ACHN (cell line): ENCODE measurements at places on chromosomes 3 and 15.
A peak's percentile ranks its signal among the peaks of the same experiment; 100 is the strongest.

DNA sequence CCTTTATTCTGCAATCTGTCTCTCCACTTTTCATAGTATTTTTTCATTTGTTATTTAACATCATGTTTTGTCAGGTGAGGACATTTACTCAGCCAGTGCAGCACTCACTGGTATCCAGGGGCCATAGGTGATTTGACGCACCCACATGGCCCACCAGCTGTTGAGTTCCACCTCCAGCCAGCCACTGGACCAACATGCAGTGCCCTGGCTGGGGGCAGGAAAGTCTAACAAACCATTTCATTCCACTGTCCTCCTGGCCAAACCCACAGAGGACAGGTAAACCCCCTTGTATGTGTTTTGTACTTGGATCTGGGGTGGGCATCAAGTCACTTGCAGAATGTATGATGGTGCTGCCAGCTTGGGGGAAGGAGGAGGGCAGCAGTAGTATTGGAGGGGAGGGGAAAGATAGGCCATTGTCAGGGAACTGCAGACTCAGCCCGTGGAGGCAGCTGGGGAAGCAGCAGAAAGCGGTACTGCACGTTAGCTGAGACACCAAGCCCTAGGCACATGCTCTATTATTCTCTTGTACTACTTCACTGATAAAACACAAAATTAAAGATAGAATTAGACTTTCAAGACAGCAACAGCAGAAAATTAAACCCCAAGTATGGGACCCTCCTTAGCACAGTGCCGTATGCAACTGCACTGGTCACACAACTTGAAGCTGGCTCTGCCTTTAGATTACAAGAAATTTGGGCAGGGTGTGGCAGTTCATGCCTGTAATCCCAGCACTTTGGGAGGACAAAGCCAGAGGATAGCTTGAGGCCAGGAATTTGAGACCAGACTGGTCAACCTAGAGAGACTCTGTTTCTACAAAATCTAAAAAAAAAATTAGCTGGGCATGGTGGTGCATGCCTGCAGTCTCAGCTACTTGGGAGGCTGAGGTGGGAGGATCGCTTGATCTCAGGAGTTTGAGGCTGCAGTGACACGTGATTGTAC is 15.4 kb upstream of the RPL24 start:
- DNase-seq = no peak

GRCh38 chr3:73727117-73727821 is 102.5 kb upstream of the PDZRN3 start:
- DNase-seq = no peak

- DNase-seq = no peak
Measured at GRCh38 chr15:49737127-49737526, 116.3 kb downstream of the DTWD1 start.

DNA sequence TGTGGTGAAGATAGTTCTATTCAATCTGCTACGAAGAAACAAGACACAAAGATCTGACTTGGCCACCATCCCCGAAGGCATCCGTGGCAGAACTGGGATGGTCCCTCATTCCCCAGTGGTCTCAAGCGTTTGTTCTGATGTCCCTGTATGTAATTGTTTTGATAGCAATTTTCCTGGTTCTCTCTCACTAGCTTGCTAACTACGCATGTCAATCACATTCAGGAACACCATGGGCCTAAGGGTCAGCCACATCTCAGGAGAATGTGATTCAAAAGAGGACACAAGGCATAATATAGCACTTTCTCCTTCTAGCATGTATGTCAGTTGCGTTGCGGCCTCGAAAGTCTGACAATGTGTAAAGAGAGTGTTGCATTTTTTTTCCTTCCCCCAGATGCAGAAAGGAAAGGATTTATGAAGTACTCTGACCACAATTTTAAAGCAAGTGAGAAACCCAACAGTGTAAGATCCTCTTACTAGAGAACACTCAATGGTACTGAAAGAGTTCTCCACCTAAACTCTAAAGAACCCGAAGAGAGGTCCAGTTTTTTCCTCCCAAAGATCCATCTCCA is 32.0 kb upstream of the TCF12 start:
- no peak for DNase-seq

DNA sequence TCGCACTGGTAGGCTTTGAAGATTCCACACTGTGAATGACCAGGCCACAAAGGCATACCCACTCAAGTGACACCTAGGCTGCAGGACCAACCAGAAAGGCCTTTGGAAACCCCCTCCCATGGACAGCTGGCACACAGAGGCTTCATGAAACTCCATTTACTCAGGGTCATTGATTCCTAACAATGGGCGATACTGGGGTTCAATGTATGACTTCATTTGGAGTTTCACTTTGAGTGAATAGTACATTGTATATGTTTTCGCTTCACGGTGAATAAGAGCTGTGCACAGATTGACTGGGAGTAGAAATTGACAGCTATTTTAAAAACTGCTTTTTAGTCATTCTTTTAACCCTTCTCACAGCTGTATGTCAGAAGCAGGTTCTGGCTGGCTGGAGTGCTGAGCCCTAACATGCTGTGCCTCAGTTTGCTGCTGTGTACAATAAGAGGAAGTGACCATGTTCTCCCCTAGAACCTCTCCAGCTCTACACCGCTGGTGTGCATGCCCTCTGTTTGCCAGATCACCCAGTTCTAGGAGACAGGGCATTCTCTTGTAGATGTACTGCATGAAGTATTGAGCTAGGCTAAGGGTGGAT is 15.4 kb upstream of the CX3CR1 start:
- DNase-seq = no peak

GRCh38 chr3:121957674-121958415 is 63.6 kb downstream of the SLC15A2 start:
- no peak for DNase-seq

GRCh38 chr15:39273717-39274411 is 307.0 kb upstream of the THBS1 start:
- DNase-seq = no peak

GRCh38 chr15:90364251-90364650 is 12.2 kb downstream of the ZNF774 start:
- DNase-seq = peak; percentile 74

DNA sequence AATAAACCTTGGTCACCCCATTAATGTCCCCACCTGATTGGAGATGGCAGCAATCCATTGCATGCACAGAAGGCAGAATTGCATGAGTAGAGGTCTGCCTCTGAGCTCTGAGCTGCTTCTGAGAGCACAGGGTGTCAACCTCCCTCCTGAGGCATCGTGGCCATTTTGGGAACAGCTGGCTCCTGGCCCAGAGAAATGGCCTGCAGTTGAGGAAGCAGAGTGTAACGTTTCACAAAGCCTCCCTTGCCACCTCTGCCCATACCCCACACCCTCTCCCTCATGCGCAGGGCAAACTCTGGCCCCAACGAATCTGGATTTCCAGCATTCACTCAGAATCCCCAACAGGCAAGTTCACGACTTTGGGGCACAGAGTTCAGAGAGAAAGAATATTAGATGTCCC is 198.9 kb downstream of the ADAMTS9 start:
- no peak for DNase-seq

- no peak for DNase-seq
Measured at GRCh38 chr3:63538919-63539318, 113.6 kb upstream of the SNTN start.

GRCh38 chr3:126927846-126928245 is 55.1 kb upstream of the PLXNA1 start:
- DNase-seq = no peak

DNA sequence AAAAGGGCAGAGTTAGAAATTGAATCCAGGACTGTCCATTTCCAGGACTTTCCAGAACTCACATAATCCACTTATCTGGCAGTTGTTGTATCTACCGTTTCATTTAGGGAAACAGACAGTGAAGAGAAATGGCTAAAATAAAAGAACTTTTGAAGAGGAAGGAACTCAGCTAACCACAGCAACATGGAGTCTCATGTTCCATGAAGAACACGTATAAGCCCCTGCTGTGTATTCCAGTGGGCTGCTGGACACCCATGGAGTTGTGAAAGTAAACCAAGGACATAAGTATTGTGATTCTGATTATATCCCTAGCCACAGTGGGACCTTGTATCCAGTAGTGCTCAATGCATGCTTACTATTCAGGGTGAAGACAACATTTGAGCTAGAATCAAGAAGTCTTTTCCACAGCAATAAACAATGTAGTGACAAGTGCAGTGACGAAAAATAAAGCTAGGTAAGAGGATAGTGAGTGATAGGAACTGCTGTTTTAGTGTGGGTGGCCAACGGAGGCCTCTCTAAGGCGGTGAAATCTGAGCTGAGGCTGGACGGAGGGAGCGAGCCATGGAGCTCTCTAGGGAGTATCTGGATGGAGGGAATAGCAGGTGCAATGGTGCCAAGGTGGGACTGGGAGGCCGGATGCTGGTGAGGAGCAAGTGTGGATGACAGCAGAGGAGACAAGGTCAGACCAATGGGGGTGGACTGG is 26.8 kb upstream of the TRH start:
- DNase-seq = no peak
